ENCODE measurements at places on chromosomes 5 and 9.

- no peak for DNase-seq
These were observed 19.5 kb downstream of the CXXC5 start for GRCh38 chr5:139667730-139668063.

GRCh38 chr9:117815948-117816347 lies 111.7 kb downstream of the TLR4 start:
- no peak for DNase-seq

DNA sequence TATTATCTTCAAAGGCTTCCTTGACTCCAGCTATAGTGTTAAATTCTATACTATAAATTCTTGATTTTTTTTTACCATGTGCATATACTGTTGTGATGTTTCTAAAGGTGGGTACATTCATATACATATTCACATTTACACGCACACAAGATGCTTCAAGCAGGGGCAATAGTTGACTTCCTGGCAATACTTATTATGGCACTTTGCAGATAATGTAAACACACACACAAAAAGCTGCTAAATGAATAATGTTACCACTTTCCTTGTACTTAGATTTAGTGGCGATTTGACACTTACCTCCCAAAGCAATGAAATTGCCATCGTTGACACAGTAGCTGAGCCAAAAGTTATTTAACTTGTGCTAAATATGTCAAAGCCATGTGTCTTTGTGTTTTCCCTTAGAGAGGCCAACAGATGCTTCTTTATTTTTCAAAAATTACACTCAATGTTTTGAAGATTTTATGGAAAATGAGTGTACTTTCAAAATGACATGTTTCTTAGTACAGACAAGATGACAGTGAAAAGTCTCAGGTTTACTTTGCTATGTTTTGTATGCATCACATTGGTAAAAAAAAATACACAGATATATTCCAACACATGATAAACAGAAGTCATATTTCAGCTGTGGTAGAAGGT lies 12.2 kb upstream of the ERAP2 start:
- DNase-seq: no peak

- DNase-seq: no peak
These were observed 14.7 kb downstream of the LRRC70 start for GRCh38 chr5:62593331-62593730.
